ENCODE measurements at places on chromosomes 16 and 17. TPM values are rescaled to one million over a fixed set of nuclear protein-coding genes. Genes with fewer than 3 reads are reported as not detected.

DNA sequence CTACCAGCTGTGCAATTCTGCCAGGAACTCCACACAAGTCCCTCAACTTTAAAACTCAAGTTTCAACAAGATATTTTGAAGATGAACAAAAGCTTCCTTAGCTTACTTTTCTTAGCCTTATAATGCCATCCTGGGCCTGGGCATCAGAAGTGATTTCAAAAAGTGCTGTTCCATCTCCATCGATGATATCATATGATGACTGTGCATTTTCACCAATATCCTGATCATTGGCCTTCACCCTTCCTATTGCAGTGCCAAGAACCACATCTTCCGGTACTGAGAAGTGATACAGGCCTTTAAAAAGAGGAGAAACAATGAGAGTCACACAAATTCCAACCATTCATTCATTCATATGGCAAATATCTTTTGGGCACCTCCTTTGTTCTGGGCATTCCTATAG is 215.4 kb downstream of the CDH8 start:
- no peak for DNase-seq

Gene ABI3
- total RNA-seq, result 6.0 TPM

Gene OR4D1
- not detected for total RNA-seq

DNA sequence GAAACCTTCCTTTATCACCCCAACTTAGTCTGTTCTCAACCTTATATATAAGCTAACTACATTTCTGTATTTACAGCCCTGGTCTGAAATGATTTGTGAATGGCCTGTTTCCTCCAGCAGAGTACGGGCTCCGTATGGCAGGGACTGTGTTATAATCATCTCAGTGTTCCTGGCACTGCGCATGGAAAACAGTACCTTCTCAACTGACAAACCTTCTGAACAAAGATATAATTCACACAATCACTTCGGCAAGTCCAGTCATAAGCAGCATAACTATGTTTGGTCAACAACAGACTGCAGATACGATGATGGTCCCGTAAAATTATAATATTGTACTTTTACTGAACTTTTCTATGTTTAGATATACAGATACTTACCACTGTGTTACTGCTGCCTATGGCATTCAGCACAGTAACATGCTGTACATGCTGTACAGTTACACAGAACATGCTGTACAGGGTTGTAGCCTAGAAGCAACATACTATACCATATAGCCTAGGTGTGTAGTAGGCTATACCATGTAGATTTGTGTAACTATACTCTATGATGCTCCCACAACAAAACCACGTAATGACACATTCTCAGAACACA is 30.0 kb downstream of the ANKFY1 start:
- DNase-seq, result no peak

- no peak for DNase-seq
Observed at GRCh38 chr17:45902892-45903346, 8.6 kb downstream of the MAPT start.

Gene HOXB5
- not detected for total RNA-seq

Gene ACLY
- 33.6 TPM for total RNA-seq

DNA sequence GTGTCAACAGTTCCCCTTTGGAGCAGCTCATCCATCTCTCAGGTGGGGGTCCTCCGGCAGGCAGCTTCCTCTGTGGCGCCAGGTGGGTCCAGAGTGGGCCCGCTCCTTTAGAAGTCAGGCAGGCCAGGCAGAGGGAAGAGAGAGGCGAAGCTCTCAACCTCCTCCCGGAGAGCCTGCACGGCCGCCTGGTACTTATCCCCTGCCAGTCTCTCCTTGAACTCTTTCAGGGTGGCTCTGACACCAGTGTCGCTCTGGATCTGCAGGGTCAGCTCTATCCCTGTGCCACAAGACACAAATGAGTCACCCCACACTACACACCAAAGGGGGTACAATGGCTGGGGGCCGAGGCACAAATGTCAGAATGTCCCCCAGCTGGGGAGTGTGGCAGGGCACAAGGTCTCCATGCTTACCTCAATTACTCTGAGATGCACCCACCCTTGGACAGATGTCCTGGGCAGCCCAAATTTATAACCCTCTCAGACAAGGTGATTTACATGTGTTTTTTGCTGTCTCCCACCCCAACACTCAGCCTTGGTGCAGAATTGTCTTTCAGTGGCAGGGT is 13.6 kb downstream of the SMCR8 start:
- DNase-seq, result no peak

GRCh38 chr17:8300627-8301242 is 5.5 kb upstream of the SLC25A35 start:
- DNase-seq, result peak; percentile 83

Data from cardiac septum (tissue), 1 donor.